ENCODE measurements at places on chromosomes 16 and 17.

- DNase-seq: no peak
Observed at GRCh38 chr17:32261936-32262510, 3.6 kb upstream of the RHBDL3 start.

GRCh38 chr17:65023791-65024190 is 32.7 kb downstream of the GNA13 start:
- no peak for DNase-seq

DNA sequence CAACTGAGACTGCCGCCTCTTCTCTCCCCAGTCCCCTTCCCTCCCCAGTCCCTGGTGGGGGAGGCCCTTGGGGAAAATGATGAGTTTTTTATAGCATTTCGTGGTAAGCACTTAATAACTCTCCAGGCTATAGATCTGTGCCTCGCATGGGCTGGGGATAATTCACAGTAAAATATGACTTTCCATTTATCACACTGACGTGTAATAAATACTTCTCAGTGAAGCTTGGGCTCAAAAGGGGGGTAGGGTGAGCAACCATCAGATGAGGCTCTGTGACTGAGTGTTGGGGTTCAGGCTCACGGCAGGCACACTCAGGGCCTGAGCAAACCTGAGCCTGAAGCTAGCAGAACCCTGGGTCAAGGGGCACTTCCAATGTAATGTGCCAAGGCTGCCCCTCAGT is 101.6 kb downstream of the CCT6B start:
- no peak for DNase-seq

GRCh38 chr17:50114849-50115357 is 15.1 kb downstream of the SAMD14 start:
- DNase-seq: peak; percentile 76

DNA sequence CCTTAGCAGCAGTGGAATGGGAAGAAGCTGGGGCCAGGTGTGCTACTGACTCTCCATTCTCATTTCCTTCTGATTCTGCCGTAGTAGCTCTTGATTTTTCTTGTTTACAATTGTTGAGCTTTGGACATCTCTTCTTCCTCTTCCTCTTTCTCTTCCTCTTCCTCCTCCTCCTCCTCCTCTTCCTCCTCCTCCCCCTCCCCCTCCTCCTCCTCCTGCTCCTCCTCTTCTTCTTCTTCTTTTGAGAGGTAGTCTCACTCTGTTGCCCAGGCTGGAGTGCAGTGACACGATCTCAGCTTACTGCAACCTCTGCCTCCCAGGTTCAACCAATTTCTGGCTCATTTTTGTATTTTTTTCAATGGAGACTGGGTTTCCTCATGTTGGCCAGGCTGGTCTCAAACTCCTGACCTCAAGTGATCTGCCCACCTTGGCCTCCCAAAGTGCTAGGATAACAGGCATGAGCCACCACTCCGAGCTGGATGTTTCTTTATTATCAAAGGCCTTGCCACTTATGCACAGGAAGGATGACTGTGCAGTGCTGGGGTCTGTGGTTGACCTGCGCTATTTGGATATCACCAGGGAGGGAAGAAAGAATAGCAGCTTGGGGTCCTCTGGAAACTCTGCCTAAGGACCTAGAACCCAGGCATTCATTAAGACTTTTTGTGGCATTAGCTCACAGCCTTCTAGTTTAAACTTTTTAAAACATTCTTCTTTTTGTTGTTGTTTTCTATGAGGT is 127.8 kb upstream of the KCNJ16 start:
- peak; percentile 54 for DNase-seq

- DNase-seq: no peak
Observed at GRCh38 chr17:57424777-57425188, 168.5 kb downstream of the MSI2 start.

DNA sequence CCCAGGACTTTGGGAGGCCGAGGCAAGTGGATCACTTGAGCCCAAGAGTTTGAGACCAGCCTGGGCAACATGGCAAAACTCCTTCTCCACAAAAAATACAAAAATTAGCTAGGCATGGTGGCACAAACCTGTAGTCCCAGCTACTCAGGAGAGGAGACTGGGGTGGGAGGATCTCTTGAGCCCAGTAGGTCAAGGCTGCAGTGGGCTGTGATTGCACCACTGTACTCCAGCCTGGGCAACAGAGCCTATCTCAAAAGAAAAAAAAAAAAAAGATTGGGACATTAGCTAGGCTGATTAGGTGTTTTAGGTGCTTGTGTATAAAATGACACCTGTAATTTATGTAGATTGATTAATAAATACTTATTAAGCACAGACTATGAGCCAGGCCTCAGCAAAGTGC is 10.1 kb downstream of the GFOD2 start:
- DNase-seq: no peak

- DNase-seq: peak; percentile 54
Observed at GRCh38 chr17:57783338-57783742, 38.2 kb upstream of the CCDC182 start.

GRCh38 chr16:2712063-2712441 is 8.0 kb downstream of the PRSS27 start:
- DNase-seq: no peak

DNA sequence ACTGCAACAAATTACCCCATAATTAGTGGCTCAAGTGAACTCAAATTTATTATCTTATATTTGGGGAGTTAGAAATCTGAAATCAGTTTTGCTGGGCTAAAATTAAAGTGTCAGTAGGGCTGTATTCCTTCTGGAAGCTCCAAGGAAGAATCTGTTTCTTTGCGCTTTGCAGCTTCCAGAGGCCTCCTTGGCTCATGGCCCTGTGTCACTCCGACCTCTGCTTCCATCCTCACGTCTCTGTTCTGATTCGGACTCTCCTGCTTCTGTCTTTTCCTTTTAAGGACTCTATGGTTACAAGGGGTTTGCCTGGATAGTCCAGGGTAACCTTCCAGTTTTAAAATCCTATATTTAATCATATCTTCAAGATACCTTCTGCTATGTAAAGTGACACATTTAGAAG is 232.1 kb downstream of the CA10 start:
- DNase-seq: no peak

- no peak for DNase-seq
Observed at GRCh38 chr17:2854143-2855055, 58.2 kb downstream of the RAP1GAP2 start.

- no peak for DNase-seq
Observed at GRCh38 chr17:60354223-60354622, 37.7 kb downstream of the USP32 start.

GRCh38 chr16:50622643-50623369 is 58.3 kb downstream of the SNX20 start:
- DNase-seq: no peak

DNA sequence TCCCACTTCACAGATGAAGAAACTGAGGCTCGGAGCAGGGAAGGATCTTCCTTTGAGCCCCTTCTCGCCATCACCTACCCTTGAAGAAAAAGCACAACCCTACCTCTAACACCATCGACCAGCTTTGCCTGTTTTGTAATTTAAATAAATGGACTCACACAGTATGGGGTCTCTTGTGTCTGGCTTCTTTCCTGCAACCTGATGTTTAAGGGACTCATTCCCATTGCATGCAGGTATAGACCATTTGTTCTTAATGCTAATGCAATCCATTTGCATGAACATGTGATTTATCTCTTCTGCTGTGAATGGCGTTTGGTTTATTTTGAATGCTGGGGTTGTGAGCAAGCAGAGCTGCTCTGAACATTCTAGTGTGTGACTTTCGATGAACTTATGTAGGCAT is 150.8 kb upstream of the FOXF1 start:
- DNase-seq: no peak

GRCh38 chr16:19179546-19180490 is 11.8 kb downstream of the SYT17 start:
- DNase-seq: peak; percentile 65

DNA sequence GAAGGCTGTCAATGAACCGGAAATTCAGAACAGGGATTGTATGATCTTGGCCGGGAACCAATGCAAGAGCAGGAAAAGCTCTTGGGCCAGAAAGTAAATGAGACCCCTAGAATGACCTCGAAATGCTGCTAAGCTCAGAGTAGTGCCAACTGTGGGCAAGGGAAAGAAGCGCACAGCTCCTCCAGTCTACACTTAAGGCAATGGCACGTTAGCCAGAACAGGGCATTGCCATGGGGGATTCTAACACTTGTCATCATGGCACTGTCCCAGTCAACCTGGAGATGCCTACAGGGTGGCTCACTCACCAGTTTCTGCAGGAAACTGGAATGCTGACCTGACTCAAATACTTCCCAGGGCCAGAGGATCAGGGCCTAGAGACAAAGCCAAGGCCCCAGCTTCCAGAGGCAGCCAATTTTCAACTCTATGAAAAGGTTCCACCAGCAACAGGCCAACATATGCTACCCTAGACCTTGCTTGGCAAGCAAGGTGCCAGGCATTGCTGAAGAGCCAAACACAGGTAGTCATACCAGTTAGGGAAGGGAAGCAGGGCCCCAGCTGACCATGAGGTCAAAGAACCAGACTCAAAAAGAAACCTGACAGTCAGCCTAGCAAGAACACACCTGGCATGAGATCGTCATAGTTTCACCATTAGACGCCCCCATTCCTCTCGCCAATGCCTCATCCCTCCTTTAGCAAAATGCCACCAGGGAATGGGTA is 34.9 kb downstream of the ARHGAP17 start:
- DNase-seq: no peak

DNA sequence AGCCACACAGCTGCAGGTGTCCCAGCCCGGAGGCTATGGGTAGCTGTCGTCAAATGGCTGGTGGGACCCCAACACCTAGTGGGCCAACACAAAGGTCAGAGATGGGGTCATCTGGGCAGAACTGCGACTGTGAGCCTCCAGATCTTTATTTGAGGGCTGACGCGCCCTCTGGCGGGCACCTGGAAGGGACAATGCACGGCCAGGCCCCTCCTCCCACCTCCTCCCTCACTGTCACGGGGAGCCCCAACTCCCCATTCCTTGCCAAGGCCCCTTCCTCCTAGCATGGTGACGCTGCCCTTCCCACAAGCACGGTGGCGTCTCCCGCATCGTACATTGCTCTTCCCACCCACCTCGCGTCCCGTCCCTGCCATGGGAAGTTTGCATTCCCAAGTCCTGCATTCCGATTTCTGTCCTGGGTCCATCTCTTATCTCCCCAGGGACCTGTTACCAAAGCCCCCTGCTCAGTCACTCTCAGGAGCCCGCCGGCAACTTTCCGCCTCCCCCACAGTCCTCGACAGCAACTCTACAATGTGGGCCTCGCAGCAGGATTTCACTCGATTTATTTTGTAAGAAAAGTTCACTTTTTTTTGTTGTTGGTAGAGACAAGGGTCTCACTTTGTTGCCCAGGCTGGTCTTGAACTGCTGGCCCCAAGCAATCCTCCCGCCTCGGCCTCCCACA is 1.0 kb downstream of the TLE7 start:
- DNase-seq: peak; percentile 15
